ENCODE measurements at places on chromosomes 7 and 10. TPM values are rescaled to one million over a fixed set of nuclear protein-coding genes. Genes with fewer than 3 reads are reported as not detected.
A peak's percentile ranks its signal among the peaks of the same experiment; 100 is the strongest.

DNA sequence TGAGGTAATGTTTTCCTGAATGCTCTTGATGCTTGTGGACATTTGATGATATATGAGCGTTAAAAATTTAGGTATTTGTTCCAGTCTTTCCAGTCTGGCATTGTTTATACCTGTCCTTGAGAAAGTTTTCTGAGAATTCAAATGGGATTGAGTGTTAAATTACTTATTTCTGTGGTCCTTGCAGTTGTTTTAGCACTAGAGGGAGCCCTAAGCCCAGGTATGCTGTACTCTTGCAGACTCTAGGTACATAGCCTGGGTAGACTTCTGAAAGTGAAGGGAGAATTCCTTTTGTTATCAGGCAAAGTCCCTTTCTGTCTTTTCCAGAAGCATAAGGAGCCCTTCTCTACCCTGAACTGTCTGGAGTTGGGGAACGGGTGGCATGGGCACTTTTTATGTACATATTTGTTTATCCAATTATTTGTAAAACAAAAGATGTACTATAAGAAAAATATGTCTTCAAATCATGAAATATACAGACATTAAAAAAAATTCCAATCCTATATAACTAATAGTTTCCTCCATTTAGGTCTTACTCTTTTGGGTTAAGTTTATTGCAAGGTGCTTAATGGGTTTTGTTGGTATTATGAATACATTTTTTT lies 262.1 kb downstream of the ATRNL1 start:
- H3K27ac ChIP-seq, result no peak overlapping the region
- no peaks in the 10 kb centered on the region for H3K4me1 ChIP-seq
- no peak overlapping the region for H3K4me3 ChIP-seq
- DNase-seq, result peak; percentile 68
- no peaks in the 10 kb centered on the region for H3K36me3 ChIP-seq

- peaks cover 38% of the 10 kb centered on the region for H3K4me1 ChIP-seq
- DNase-seq, result no peak
- H3K27me3 ChIP-seq, result no peaks in the 10 kb centered on the region
- peak overlapping the region; percentile 29 for H3K27ac ChIP-seq
Measured at GRCh38 chr7:106071356-106071998, 40.6 kb downstream of the SYPL1 start.

GRCh38 chr10:130236711-130237110 lies 100.5 kb downstream of the GLRX3 start:
- no peak for DNase-seq
- no peak overlapping the region for H3K4me3 ChIP-seq
- H3K4me1 ChIP-seq, result no peaks in the 10 kb centered on the region
- H3K36me3 ChIP-seq, result no peaks in the 10 kb centered on the region
- no peak overlapping the region for H3K27ac ChIP-seq

GIMAP7 gene
- not detected for total RNA-seq

DNA sequence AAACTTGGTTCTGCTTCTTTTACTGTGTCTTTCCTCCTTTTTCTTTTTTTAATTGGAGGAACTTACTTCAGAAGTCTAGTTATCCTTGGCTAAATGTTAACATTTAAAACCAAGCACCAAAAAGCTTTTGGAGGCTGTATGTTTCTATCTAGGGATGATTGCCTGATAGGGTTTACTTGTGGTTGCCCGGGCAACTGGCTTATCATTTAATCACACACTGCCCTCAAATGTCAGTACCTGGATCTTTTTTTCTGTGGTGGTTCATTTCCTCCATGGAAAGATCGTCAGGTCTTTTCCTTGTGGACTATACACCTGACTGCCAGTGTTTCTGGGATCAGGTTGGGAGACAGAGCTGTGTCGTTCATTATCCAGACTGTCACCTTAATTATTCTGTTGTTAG lies 173.2 kb downstream of the WNT2 start:
- no peak overlapping the region for H3K4me3 ChIP-seq
- H3K4me1 ChIP-seq, result peaks cover 29% of the 10 kb centered on the region
- no peak overlapping the region for H3K27ac ChIP-seq
- H3K27me3 ChIP-seq, result no peaks in the 10 kb centered on the region

GRCh38 chr10:14624600-14624999 lies 150.1 kb downstream of the FAM107B start:
- no peaks in the 10 kb centered on the region for H3K27me3 ChIP-seq
- H3K36me3 ChIP-seq, result no peaks in the 10 kb centered on the region
- no peak overlapping the region for H3K27ac ChIP-seq
- 0 out of 2 replicates have a peak, but pooled peaks cover 9% of the 10 kb centered on the region for H3K4me1 ChIP-seq
- no peak for DNase-seq
- no peak overlapping the region for H3K4me3 ChIP-seq

GRCh38 chr10:13712476-13712836 lies 125.7 kb downstream of the PRPF18 start:
- peak overlapping the region; percentile 66 for H3K27ac ChIP-seq
- H3K27me3 ChIP-seq, result no peaks in the 10 kb centered on the region
- no peak overlapping the region for H3K4me3 ChIP-seq
- peaks cover 78% of the 10 kb centered on the region for H3K4me1 ChIP-seq
- H3K36me3 ChIP-seq, result no peaks in the 10 kb centered on the region

GRCh38 chr10:86368987-86369386 lies 2.4 kb upstream of the GRID1 start:
- no peaks in the 10 kb centered on the region for H3K27me3 ChIP-seq
- no peak overlapping the region for H3K4me3 ChIP-seq
- no peak overlapping the region for H3K27ac ChIP-seq
- H3K4me1 ChIP-seq, result peaks cover 10% of the 10 kb centered on the region
- no peaks in the 10 kb centered on the region for H3K36me3 ChIP-seq
